Activated CD4-positive, alpha-beta memory T cell treated with anti-CD3 and anti-CD28 coated beads, Interleukin-2, amount 10 ng/mL, durations not matched to agents 7 days and 5 days (primary cell): ENCODE measurements at places on chromosomes 2 and 18. TPM values are rescaled to one million over a fixed set of nuclear protein-coding genes. Genes with fewer than 3 reads are reported as not detected.
A peak's percentile ranks its signal among the peaks of the same experiment; 100 is the strongest.

The VWC2L gene
- not detected for total RNA-seq

The TUBB6 gene
- total RNA-seq = 5.7 TPM

The MROH2A gene
- not detected for total RNA-seq

The MYL12B gene
- 371 TPM for total RNA-seq

The HAAO gene
- 0.28 TPM for total RNA-seq

The L3MBTL4 gene
- total RNA-seq = 0.20 TPM

The REG3G gene
- not detected for total RNA-seq

The CYP26B1 gene
- total RNA-seq = not detected

- no peak for DNase-seq
Measured at GRCh38 chr2:19313553-19313952, 44.9 kb downstream of the OSR1 start.

- DNase-seq = peak; percentile 90
Measured at GRCh38 chr2:112623913-112624777, 21.6 kb upstream of the SLC20A1 start.

DNA sequence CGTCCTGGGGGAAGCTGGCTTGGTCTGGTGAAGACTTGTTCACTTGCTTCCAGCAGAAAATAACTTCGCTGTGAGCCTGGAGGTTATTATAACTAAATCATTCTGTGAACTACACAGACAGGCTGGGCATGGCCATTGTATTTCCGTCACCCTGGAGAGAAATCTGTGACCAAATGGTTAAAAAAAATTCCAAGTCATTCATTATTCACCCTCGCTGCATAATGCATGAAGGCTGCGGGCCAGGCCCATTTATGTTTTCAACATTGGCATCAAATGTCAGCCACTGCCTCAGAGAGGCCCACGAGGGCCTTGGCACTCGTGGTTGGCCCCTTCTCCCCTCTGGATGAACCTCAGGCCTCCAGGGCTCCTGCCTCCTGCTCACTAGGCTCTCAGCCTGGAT, 57.7 kb downstream of the RRM2 start:
- DNase-seq = no peak

GRCh38 chr18:59707306-59707705, 10.1 kb upstream of the CCBE1 start:
- no peak for DNase-seq

DNA sequence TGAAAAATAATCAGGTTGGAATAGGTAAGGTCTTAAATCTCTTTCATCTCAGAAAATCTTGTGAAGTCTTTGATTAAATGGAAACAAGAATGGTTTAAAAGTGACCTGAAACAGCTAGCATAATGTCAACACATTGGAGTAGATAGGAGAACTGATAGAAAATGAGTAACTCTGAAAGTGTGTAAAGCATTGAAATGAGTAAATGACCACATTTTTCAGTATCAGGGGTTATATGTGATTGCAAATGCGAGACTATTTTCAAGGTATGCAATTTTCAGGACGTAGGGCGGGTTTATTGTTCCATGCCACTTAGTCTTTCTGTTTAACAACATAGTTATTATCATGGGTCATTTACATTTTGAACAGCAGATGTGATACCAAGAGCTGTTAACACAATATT, 1383.2 kb downstream of the LRP1B start:
- DNase-seq = no peak

DNA sequence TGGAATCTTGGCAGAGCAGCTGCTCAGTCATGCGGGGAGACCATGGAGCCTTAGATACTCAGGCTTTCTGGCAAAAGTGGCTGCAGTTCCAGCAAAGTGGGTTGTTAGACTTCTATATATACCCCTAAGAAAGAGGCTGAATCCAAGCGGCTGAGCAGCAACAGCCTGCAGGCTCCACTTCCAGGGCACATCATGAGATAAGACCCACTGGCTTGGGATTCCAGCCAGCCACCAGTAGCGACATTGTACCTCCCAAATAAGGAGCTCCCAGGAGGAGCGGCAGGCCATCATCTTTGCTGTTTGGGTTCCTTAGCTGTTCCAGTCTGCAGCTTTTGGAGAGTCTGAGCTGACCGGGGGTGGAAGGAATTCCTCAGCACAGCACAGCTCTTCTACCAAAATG, 150.3 kb upstream of the ST6GAL2 start:
- DNase-seq = no peak

DNA sequence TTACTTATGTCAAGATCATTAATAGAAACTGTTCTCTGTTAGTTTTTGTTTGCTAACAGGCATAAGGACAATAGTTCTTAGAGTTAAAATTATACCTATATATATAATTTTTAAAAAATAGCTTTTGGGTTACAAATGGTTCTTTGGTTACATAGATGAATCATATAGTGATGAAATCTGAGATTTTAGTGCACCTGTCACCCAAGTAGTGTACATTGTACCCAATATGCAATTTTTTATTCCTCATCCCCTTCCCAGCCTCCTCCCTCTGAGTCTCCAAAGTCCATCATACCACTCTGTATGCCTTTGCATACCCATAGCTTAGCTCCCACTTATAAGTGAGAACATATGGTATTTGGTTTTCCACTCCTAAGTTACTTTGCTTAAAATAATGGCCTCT, 26.4 kb downstream of the SLC4A1AP start:
- DNase-seq = no peak

- DNase-seq = no peak
Measured at GRCh38 chr2:175048275-175048674, 43.1 kb upstream of the CHN1 start.

- DNase-seq = peak; percentile 84
Measured at GRCh38 chr18:48928787-48929186, 22.0 kb downstream of the SMAD7 start.

DNA sequence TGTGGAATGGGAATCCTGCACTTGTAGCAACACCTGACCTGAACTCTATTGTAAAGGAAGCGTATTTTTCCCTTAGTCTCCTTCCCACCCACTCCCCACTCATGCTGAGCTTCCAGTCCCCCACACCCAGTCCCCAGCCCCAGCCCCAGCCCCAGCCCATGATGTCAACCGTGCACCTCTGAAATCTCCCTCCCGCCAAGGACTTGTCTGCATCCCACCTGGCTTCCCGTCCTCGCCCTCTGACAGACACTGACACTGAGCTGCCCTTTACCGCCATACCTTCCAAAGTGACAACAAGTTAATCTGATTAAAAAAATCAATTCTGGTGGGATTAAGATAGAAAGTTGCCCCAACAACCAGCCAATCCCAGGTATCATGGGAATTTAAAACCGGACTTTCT, 213.6 kb upstream of the CELF4 start:
- DNase-seq = no peak

GRCh38 chr2:54704688-54705605, 18.5 kb upstream of the EML6 start:
- DNase-seq = no peak

GRCh38 chr2:239500574-239501550, 100.0 kb upstream of the HDAC4 start:
- no peak for DNase-seq

GRCh38 chr18:58698701-58699193, 27.5 kb downstream of the MALT1 start:
- no peak for DNase-seq

DNA sequence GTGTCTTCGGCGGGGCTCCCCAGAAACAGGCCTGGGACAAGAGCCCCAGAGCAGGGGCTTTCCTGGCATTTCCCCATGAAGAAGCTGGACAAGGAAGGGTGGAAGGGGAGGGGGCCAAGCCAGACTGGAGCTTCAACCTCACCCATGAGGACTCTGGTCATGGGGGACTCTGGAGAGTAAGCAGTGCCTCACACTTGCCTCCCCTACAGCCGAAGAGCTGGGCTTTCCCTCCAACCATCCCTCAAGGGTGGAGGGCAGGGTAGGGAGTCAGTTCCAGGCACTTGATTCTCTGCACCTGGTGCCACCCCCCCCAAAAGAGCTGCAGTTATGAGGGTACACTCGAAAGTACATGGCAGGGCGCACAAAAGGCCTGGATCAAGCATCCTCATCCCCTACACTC, 246.6 kb downstream of the TFCP2L1 start:
- DNase-seq = no peak

DNA sequence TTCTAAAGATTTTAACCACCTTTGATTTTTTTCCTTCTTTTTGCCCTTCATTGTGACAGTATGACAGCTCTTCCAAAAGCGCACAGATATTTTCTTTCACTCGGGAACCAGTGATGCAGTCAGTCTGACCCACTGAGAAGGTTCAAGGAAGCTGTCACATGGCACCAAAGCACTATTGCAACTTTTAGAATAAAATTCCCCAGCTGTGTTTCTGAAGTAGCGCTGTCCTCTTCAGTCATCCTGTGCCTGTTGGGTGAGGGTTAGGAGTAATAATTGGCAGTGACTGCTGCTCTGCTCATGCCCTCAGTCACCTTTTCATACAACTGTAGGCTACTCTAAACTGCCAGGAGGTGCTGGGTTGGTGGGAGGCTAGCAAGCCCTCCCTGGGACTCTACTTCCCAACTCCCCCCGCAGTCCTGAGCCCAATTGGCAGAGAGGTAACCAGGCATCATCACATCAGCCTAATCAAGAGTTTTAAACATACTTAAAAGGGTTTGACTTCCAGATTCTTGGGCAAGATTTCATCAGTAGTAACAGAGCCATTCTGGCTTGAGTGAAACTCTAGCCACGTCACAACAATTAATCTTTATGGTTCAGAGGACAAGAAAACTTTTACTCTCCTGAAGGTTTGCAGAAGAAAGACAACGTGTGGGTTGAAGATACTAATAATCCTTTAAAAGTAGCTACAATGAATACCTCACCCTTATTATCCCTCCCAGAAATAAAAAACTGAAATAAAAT, 473.3 kb downstream of the FBXO15 start:
- no peak for DNase-seq

DNA sequence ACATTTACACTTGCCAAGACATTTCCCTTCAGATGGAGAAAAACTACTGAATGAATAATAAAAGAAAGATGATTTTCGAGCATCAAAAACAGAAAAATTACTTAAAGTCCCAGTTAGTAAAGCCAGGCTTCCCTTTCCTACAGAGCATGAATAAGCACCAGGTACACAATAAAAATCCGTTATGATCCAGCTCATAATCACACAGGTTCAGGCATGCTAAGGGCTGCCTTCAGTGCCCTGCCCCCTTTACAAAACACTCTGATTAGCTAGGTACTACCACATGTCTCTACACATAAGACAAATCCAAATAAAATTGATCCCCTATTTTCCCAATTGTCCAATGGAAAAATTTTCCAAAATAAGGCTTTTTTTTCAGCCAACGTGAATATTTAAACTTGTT, 413.2 kb upstream of the LRATD1 start:
- no peak for DNase-seq

- DNase-seq = peak; percentile 23
Measured at GRCh38 chr2:113324684-113325160, 46.0 kb upstream of the PAX8 start.
